Renal cortex interstitium (tissue), 15 donors: ENCODE measurements at places on chromosomes 5 and 9. TPM values are rescaled to one million over a fixed set of nuclear protein-coding genes. Genes with fewer than 3 reads are reported as not detected.
A peak's percentile ranks its signal among the peaks of the same experiment; 100 is the strongest.

The SLC30A5 gene
- 77.4 TPM for polyA plus RNA-seq

The C9orf153 gene
- 0.12 TPM for polyA plus RNA-seq

DNA sequence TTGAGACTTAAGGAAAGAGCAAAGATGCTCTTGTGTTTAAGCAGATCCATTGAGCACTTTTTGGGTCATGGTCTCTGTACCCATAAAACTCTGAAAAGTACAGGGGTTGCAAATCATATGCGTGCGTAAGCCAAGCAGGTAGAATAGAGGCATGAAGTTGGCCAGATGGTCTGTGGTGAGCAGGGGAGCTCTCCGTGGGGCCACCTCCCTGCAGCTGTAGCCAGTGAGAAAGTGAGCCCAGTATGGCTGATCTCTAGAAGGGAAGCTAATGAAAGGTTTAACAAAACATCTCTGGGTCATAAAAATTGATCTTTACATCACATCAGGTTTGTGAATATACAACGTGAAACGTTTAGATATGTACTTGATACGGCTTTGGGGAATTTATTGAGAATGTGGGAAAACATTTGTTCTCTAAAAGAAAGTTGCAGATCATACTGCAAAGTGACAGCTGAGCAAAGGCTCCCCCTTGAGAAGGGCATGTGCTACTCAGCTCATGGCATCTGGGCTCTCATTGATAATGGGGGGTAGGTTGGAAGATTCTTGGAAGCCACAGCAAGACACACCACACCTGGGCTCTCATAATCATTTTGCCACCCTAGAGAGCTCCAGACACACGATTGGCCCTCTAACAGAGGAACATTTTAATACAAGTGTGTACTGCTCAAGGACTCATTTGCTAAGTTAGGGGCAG is 30.6 kb downstream of the SH3GL2 start:
- DNase-seq: no peak

The ZNF883 gene
- polyA plus RNA-seq: 11.2 TPM

The TSPAN17 gene
- polyA plus RNA-seq: 36.1 TPM

GRCh38 chr5:55634866-55635265 is 77.3 kb downstream of the SLC38A9 start:
- no peak for DNase-seq

GRCh38 chr9:36450110-36450732 is 50.2 kb upstream of the RNF38 start:
- peak; percentile 23 for DNase-seq

DNA sequence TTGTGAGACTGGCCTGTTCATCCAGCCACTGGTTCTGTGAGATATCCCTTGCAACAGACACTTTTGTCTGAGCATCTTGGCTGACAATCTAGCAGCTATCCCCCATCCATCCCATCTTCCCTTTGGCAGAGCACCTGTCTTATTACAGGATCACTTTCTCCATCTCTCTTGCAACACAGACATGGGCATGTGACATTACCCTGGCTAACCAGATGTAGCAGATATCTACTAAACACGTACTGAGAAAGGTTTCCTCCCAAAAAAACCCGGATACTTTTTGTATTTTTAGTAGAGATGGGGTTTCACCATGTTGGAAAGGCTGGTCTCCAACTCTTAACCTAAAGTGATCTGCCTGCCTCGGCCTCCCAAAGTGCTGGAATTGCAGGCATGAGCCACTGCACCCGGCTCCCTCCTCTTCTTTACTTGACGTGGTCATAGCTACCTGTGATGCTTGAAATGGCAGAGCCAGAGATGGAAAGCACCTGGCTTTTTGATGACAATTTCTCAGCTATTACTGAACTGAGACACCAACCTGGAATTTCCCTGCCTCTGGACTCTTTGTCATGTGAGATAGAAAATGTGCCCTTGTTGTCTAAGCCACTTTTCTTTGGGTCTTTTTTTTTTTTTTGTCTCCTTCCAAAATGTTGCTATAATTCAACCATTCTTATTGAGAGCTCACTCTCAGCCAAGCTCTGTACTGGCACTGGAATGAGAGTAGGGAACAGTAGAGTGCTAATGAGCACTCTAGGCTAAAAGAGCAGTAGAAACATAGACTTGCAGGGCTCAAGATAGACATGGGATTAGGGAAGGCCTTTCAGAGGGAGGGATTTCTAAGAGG is 32.6 kb downstream of the FNBP1 start:
- no peak for DNase-seq

The ADCY2 gene
- polyA plus RNA-seq: 6.3 TPM

GRCh38 chr9:115000217-115000639 is 69.8 kb upstream of the TNFSF8 start:
- no peak for DNase-seq
